Uterus (tissue), 4 donors: ENCODE measurements at places on chromosomes 7 and 10. TPM values are rescaled to one million over a fixed set of nuclear protein-coding genes. Genes with fewer than 3 reads are reported as not detected.

DNA sequence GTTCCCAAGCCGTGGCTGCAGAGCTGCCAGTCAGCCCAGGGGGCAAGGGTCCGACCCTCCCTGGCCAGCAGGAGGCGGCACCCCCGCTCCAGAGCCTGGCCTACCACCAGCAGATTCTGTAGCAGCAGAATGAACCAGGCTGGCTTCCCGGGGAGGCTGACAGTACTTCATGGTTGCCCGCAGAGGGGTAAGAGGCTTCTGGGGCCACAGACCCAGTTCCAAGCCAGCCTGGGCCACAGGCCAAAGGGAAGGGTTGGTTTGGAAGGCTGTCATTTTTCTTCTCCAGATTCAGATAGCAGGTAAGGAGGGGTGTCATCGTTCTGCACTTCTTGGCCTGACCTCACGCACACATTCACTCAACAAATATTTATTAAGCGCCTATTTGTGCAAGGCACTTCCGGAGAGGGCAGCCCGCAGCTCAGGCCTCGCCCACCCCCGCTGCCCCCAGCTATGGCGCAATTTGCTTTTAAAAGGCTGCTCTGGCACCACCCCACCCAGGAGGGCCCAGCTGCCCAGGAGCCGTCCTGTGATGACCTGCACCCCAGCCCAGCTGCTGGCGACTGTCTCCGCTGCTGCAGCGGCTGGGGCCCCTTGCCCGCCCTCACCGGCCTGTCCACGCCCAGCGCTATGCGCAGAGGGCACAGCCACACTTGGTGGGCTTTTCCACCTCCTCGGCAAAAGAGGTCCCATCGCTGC, 168.5 kb downstream of the LCOR start:
- DNase-seq: no peak

GRCh38 chr10:128599538-128599937, 473.3 kb upstream of the MKI67 start:
- DNase-seq: no peak

DNA sequence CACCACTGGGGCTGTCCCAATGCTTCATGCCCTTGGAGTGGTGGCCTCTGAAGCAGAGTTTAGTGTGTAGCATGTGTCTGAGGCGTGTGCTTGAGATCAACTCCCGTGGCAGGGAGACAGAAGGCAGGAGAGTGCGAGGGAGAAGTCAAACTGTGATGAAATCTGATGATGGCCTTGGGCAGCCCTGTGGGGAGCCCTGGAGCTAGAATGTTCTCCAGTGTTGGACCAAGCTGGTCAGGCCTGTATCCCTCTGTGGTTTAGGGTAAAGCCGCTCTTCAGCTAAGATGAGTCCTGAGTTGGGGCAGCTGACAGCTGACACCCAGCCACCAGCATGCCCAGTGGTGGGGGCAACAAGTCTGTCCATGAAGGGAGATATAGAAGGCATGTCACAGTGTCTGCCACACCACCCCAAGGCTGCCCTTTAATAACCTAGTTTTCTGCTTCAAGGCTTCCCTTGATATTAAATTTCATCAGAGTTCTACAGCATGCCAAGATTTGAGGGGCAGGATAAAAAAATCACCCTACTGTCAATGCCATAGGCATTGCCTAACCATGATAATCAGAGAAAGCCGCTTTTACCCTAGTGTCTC, 170.5 kb upstream of the SVIL start:
- DNase-seq: no peak

- no peak for DNase-seq
These were observed 56.2 kb upstream of the ABLIM1 start for GRCh38 chr10:114714281-114714741.

- DNase-seq: no peak
These were observed 21.8 kb downstream of the NET1 start for GRCh38 chr10:5434017-5434753.

DNA sequence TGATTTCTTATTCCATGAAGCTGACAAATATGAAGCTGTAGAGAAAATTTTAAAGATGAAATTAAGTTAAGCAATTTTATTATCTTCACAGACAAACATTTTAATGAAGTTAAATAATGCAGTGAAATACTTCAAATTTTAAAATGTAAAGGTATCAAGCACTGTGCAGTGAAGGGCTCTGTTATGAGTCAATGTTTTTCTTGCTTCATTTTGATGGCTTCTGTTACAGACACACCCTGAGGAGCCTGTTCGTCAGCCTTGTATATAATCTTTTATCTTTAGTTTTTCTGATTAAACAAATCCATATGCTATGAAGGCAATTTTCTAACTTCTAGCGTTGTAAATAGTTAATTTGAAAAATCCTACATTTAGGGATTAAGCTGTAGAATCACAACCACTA, 18.5 kb downstream of the VSTM2A start:
- no peak for DNase-seq

DNA sequence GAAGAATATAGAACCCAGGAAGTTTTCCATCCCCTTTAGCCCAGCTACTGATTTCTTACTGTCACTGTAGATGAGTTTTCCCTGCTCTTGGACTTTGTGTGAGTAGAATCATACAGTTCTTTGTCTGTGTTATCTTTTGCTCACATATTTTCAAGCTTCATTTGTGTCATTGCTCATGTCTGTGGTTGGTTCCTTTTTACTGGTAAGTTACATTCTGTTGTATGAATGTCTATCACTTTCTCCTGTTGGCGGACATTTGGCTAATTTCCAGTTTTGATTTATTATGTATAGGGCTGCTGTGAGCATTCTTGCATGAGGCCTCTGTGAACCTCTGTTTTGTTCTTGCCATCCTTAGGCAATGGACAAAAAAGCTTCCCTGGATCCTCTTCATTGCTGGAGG, 5.3 kb downstream of the GLRX3 start:
- no peak for DNase-seq

DNA sequence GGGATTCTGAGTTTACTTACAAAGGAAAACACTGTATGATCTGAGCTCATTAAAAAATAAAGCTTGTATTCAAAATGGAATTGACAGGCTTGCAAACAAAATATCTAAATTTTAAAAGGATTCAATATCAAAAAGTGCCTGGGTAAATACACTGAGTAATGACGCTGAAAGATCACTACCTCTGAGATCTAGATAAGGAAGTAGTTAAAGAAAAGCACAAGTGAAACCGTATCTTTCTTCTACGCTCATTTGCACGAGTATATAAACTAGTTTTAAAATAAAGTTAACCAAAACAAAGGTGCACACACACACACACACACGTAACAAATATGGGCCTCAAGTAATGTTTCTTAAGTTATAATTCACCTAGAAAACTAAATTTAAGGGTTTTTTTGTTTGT, 93.4 kb downstream of the SNX13 start:
- no peak for DNase-seq

DNA sequence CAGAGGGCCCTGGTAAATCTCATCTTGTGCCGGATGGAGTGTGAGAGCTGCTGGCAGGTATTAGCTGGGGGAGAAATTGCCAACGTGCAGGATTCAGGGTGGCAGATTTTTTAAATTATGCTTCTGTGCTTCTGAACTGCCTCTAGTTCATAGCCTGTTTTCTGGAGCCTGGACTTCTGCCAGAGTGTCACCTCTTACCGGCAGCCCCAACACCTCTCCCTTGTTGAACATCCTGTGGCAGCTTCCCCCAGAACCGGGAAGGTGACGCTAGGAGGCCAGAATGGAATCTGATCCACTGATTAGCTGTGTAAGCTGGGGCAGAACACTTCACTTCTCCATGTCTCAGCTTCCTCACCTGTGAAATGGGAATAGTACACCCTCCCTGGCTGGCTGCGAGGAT, 5.1 kb downstream of the VWA2 start:
- DNase-seq: no peak

DNA sequence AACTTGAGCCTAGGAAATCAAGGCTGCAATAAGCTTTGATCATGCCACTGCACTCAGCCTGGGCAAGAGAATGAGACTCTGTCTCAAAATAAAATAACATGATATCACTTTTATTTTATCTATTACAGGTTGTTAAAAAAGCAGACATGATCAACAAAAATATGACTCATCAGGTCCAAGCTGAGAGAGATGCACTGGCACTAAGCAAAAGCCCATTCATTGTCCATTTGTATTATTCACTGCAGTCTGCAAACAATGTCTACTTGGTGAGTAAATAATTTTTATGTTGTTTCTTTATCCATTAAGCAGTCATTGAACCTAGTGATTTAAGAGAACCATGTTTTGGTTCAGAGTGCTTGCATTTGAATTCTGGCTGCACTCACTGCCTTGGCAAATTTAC, 3.3 kb downstream of the MASTL start:
- DNase-seq: no peak

GRCh38 chr7:155700847-155701246, 56.4 kb downstream of the RBM33 start:
- DNase-seq: no peak

- no peak for DNase-seq
These were observed 2.2 kb downstream of the GTF2IRD1 start for GRCh38 chr7:74455928-74456327.

GRCh38 chr7:64686493-64687184, 20.7 kb downstream of the ZNF107 start:
- no peak for DNase-seq

GRCh38 chr7:104264285-104264684, 56.5 kb upstream of the ORC5 start:
- DNase-seq: no peak

DNA sequence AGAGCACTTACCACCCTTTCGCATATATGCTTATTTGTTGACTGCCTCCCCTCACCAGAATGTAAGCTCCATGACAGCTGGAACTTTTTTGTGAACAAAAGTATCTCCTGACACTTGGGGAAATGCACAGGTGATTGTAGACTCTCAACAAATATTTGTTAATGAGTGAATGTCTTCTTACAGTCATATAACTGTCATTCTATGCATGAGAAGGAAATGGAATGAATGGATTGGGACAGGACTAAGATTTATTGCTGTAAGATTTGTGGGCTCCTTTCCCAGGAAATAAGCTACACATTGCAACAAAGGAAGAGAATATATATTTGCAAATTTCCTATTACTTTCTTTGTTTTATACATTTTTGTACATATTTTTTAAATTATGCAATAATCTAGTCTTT, 48.5 kb downstream of the FEZF1 start:
- no peak for DNase-seq

DNA sequence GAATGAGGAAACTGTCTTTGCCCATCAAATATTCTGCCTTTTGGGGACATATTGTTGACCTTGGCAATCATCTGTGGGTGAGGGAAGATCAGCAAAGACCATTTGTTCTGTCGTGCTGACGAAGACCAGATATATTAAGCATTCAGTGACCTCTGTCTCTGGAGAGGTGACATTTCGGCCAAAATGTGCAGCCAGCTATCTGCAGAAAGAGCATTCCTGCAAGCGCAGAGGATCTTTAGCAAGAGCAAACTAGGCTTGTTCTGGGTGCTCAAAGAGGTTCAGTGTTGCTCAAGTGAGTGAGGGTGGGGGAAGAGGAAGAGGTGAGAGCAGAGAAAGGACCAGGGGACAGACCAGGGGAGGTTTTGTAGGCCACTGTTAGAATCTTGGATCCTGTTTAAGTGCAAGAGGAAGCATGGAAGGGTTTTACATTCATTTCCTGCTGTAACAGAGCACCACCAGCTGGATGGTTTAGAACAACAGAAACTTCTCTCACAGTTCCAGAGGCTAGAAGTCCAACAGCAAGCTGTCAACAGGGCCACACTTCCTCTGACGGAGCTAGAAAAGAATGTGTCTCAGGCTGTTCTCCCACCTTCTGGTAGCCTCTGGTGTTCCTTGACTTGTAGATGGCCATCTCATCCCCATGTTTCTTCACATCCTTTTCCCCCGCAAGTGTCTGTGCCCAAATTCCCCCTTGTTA, 11.2 kb downstream of the C10orf120 start:
- no peak for DNase-seq

GRCh38 chr10:369684-370448, 234.6 kb downstream of the ZMYND11 start:
- no peak for DNase-seq

- no peak for DNase-seq
These were observed 50.2 kb downstream of the FRMPD2 start for GRCh38 chr10:48224296-48224695.

DNA sequence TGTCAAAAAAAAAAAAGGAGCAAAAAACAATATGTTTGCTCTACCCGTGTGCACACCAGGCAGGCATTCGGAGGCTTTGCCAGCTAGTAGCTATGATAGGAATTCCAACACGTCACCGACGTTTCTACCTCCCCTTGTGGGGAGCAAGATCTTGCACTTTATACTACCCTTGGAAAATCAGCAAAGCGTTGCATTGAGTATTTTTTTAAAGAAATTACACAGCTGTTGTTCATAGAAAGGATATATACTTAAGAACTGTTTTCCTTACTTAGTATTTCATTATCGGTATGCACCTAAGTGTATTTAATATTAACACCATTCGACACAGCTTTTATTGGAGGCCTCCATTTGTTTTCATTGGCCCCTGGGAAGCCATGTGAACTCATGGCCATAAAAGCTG, 159.9 kb upstream of the MGMT start:
- DNase-seq: no peak

DNA sequence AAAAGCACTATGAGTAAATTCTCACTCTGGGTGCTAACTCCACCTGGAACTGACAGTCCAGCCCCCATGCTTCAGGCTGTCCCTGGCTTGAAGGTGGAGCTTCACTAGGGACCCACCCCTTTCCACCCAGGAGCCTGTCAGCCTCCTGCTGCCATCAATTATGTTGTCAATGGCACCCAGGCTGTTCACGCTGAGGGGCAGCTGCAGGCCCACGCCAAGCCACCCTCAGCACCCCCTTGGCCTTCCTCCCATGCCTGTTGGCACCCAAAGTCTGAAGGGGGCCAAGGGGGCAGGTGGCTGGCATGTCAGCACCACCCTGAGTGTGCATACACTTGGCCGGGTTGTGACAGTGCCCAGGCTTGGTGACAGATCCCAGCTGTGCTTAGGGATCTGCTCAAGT, 149.3 kb downstream of the NXPH1 start:
- no peak for DNase-seq

Gene ACSM6
- total RNA-seq: not detected

Gene RHOBTB1
- total RNA-seq: 11.2 TPM

Gene SEMA3E
- total RNA-seq: 15.8 TPM

Gene ELOVL3
- not detected for total RNA-seq

Gene GPR22
- 1.1 TPM for total RNA-seq

Gene PNLIPRP2
- total RNA-seq: not detected

Gene CALHM3
- total RNA-seq: not detected

Gene LOXL4
- 13.2 TPM for total RNA-seq

Gene ZNF775
- 6.7 TPM for total RNA-seq

Gene NRP1
- total RNA-seq: 153 TPM

Gene DPYSL4
- total RNA-seq: not detected

Gene AFAP1L2
- 59.3 TPM for total RNA-seq

Gene CYP2C18
- not detected for total RNA-seq

Gene MSS51
- total RNA-seq: not detected

Gene IL6
- total RNA-seq: 11.2 TPM

Gene TMEM213
- total RNA-seq: not detected
